ENCODE measurements at places on chromosomes 7 and 10.

GRCh38 chr7:155810770-155811559 is 1.3 kb downstream of the SHH start:
- DNase-seq: no peak

- DNase-seq: no peak
These were observed 27.3 kb downstream of the MACC1 start for GRCh38 chr7:20189852-20190251.

GRCh38 chr10:64037071-64037661 is 516.0 kb downstream of the REEP3 start:
- no peak for DNase-seq

DNA sequence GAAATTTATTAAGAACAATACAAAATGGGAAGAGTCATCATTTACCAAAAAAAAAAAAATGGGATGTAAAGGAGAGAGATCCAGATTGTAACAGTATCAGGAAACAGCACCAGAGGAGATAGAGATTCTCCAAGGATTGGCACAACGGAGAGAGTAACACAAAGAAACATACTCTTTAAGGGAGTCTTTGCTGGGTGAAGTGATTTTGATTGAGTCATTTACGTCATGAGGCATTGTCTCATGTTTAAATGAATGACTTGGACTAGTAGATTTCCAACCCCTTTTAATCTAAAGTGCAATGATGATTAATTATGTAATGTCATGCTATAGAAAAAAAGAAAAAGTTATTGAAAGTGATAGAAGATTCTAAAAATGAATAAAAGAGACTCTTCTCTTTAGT is 68.8 kb downstream of the ITGB8 start:
- no peak for DNase-seq

- no peak for DNase-seq
These were observed 34.2 kb downstream of the CTBP2 start for GRCh38 chr10:125125951-125126735.

DNA sequence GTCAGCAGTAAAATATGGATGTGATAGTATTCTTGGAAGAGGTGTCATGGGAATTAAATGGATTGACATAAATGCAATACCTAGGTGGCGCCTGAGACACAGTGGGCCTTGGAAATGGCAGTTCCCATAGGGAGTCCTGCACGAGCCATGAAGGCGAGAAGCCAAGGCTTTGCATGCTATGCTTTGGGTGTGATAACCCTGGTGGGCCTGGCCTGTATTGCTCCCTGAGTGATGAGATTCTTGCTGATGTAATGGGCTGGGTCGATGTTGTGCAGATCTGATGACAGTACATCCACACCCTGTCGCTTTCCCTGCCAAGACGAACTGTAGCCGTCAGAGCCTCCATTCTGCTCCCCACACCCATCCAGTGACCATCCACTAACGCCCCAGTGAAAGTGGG is 46.4 kb downstream of the CREB5 start:
- no peak for DNase-seq

- DNase-seq: no peak
These were observed 674.3 kb downstream of the INHBA start for GRCh38 chr7:41028580-41028979.

DNA sequence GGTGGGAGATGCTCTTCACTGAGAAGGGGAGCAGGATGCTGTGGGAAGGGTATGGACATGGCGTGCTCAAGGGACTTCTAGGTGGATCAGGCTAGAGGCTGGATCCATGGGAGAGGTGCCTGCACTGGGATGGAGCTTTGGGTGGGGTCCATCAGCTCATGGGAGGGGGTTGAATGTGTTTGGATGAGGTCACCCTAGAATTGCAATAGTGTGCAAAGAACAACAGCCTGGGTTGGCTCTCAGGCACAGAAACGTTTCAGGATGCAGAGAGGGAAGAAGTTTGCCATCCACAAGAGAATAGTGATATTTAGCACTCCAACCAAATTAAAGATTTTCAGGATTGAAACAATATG is 66.1 kb downstream of the SNX10 start:
- DNase-seq: no peak

- DNase-seq: no peak
These were observed 20.2 kb downstream of the SDK1 start for GRCh38 chr7:3321206-3321605.

Measured in stimulated activated CD4-positive, alpha-beta T cell treated with anti-CD3 and anti-CD28 coated beads, Interleukin-4, amount 100 ng/mL, for 24 hours (primary cell).